ENCODE measurements at places on chromosomes 2 and 18.

DNA sequence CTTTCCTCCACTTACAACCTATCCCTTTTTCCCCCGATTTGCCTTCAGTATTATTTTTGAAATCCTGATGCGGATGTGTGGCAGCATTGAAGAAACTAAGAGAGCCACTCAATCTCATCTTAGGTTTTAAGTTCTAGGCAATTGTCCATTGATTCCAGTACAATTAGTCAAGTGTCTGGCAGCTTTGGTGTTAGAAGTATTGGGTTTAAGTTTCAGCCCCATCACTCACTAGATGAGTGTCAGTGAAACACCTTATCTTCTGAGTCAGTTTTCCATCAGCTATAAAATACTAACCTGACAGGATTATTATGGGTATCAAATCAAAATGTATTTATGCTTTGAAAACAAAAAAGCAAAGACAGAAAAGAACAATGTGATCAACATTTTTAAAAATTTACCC is 16.8 kb upstream of the CUL3 start:
- no peak for DNase-seq

- peak; percentile 65 for DNase-seq
Measured at GRCh38 chr2:152635635-152636298, 81.5 kb downstream of the PRPF40A start.

- no peak for DNase-seq
Measured at GRCh38 chr2:99803846-99804245, 314.0 kb upstream of the REV1 start.

- DNase-seq: no peak
Measured at GRCh38 chr18:55054021-55054990, 95.0 kb upstream of the CCDC68 start.

GRCh38 chr2:172204309-172204708 is 101.6 kb upstream of the DLX2 start:
- no peak for DNase-seq

GRCh38 chr2:237962432-237963084 is 4.3 kb upstream of the UBE2F start:
- no peak for DNase-seq

DNA sequence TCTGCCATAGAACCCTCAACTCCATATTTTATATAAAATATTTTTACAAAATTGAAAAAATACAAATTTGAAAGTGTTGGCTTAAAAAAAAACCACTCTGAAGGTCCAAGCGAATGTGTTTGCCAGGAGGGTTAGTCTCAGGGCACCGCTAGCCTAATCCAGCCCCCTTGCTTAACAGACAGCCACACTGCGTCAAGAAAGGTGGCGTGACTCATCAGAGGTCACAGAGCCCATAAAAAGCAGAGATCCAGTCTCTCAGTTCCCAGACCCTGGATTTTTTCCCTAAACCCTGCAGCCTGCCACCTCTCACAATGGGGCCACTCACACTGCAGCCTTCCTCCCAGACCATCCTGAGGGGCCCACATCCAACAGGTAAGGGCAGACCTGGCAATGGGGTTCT is 3.9 kb upstream of the TNS1 start:
- DNase-seq: no peak

GRCh38 chr2:240453461-240454105 is 18.1 kb downstream of the GPC1 start:
- no peak for DNase-seq

- DNase-seq: no peak
Measured at GRCh38 chr2:152655880-152656279, 61.4 kb downstream of the PRPF40A start.

DNA sequence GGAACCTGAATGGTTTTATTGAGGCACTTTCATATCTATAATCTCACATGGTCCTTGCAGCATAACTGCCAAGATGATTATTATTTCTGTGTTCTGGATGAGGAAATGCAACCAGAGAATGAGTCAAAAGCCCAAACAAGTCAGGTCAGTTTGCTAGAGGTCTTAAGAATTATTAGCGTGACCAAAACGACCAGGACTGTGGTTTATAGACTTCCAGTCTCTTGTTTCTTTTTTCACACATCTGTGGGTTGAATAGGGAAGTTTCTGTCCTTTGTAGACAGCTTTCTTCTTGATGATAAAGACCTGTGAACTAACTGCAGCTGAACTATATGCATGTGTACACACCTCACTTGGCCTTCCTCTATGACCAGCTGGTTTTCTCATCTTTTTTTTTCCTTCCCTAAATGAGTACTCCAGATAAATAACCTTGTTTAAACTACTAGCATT is 13.9 kb downstream of the ADAM23 start:
- DNase-seq: no peak

- no peak for DNase-seq
Measured at GRCh38 chr2:119008108-119008507, 66.1 kb downstream of the MARCO start.

- DNase-seq: peak; percentile 59
Measured at GRCh38 chr18:61322265-61322873, 10.9 kb upstream of the CDH20 start.

- DNase-seq: no peak
Measured at GRCh38 chr2:239539083-239539775, 138.4 kb upstream of the HDAC4 start.

DNA sequence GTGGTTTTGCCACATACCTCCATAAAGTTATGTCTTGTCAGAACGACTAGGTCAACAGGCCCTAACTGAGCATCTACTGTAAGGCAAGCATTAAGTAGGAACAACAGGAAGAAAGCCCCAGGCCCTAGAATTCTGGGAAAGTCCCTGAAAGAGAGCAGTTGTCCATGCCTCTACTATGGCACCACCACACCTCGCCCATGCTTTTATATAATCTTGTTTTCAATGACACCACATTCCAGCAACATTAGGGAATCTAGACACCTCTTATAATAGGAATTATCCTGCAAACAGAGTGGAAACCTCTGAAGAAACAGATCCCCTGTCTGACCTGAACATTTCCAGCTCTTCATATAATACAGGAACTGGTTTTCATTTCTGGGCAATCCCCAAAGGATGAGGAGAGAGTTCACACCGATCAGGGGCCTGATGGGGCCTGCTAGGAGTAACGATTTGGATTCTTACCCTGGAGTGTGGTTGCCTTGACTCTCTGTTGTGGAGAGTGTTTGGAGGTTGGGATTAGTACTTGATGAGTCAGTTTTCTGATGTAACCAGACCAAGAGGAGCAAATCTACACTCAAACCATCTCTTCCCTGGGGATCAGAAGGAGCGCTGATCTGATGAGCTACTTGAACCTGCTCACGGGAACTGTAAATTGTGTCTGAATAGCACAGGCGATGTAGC is 31.9 kb upstream of the CEP68 start:
- DNase-seq: no peak

DNA sequence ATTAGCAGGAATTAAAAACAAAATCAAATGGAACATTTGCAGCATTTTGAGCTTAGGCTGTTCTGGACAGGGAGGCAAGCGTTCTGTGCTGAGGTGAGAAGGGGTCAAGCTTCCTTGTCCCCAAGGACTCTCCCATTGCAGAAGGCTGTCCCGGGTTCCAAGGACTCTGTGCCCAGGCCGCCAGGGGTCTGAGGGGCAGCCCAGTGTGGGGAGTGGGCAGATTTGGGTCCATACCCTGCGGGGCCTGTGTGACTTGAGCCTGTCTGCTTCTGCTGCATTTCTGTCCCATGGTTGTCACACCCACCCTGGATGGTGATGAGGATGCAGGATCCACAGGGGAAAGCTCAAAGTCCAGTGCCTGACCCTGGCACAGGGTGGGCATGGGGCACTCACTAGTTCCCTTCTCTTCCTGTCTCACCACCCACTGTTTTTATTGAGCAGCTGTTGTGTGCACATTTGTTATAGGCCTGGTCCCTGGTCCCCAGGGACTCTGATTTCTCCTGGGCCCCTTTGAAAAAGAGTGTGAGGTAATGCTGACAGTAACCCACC is 211.4 kb upstream of the HS6ST1 start:
- no peak for DNase-seq

GRCh38 chr2:68738906-68739594 is 4.4 kb downstream of the ARHGAP25 start:
- no peak for DNase-seq

DNA sequence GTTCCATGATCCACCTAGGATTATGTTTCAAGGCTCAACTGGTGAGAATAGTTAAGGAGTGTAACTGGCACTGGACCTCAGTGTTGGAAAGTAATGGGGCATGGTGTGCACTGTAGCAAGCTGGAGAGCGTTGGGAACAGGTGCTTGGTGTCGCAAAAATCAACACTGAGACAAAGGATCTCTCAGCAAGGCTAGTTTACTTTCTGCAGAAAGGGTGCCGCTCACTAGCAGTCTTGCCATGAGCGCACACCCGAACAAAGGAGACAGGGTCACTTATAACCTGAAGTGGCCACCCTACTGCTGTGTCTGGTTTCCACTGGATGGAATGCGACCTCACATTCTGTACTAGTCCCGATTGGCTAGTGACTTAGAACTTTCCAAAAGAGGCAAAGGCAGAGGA is 133.2 kb downstream of the TMEM17 start:
- DNase-seq: no peak

GRCh38 chr2:101873543-101873942 is 118.2 kb upstream of the IL1R2 start:
- no peak for DNase-seq

DNA sequence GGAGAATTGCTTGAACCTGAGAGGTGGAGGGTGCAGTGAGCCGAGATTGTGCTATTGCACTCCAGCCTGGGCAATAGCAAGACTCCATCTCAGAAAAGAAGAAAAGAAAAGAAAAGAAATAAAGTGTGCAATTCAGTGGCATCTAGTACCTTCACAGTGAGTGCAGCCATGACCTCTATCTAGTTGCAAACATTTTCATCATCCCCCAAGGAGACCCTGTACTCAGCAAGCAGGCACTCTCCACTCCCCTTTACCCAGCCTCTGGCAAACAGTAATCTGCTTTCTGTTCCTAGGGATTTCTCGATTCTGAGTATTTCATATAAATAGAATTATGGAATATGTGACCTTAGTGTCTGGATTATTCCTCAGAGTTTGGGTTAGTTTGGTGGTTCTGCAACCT is 130.4 kb upstream of the ARL4C start:
- no peak for DNase-seq

GRCh38 chr2:101395545-101396315 is 8.4 kb upstream of the CREG2 start:
- peak; percentile 43 for DNase-seq

GRCh38 chr2:161312996-161313395 is 4.8 kb downstream of the PSMD14 start:
- no peak for DNase-seq

DNA sequence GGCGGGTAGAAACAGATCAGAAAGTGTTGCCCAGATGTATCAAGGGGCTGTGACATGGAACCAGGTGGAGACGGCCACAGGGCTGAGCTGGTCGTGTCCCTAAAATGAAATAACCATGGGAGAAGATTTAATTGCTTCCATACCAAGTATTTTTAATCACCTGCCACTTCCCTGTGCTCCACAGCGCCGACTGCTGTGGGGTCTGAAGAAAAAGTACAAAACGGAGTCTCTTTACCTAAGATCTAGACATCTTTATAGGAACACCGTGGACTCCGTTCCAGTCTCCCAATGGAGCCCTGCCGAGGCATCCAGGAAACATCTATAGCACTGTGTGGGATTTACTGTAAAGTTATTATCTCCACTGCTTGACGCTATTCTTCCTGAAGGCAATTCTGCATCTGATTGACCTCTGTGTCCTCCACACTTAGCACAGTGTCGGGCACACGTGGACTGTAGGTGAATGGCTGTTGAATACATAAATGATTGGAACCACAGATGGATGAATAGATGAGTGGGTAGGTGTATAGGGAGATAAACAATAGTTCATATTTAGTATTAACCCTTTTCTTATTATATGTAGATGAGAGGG is 21.6 kb upstream of the GYPC start:
- DNase-seq: peak; percentile 11

DNA sequence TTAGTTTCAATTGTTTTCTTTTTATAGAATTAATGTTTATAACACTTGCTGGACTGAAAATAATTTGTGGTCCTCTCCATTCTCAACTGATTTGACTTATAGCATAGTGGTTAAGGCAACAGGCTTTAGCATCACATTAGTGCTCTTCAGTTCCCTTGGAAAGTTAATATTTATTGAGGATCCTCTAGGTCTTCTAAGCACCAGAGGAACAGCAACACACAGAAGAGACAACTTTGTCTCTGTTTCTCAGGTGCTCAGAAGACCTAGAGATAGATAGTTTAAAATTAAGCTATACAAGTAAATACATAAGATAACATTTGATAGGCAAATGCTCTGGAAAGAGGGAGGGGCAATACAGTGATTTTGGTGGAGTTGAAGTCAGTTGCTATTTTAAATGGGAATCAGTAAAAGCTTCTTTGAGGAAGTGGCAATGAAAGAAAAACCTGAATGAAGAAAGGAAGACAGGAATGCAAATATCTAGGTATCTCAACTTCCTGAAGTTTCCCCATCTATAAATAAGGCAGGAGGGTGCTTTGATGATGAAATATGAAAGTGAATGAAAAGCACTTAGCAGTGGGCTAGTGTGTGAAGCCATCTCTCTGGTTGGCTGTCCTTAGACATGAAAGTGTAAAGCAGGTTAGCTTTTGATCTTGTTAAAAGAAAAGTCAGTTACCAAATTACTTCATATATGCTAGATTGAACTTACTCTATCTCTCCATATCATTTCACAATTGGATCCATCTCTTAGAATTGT is 7.9 kb downstream of the NEUROD1 start:
- DNase-seq: no peak

- DNase-seq: no peak
Measured at GRCh38 chr2:141501752-141502151, 629.1 kb downstream of the LRP1B start.

DNA sequence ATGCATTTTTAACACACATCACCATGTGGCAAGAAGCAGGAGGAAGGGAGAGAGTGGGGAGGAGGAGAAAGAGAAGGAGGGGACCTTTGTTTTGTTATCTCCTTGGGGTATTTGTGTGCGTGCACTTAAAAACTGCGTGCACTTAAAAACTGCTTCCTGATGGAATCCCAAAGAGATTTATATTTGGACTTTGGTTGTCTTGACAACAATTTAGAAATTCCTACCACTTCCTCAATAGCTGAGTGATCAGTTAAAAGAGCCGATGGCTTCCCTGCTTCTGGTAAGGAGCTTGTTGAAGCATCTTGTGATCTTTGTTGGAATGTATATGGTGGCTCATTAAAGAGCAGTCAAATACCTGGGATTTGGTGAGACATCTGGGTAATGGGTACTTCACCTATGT is 4.5 kb downstream of the RAB31 start:
- DNase-seq: no peak

DNA sequence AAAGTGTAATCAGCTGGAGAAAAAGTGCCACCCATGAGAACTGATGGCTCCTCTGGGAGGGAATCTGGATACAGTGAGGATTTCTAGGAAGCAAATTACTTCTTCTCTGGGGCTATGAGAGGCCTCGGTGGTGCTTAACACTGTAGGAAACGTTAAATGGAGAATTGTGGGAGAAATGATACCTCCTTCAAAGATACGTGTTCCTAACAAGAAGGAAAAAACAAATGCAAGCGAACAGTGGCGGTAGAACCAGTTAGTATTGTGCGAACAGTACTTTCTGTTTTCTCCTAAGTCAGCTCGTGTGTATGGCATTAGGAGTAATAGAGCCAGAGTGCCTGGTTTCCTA is 587 bp upstream of the MTIF2 start:
- no peak for DNase-seq

Measured in activated CD4-positive, alpha-beta T cell treated with anti-CD3 and anti-CD28 coated beads, Interleukin-2, amount 50 U/mL, for 16 hours (primary cell).